ENCODE measurements at places on chromosomes 1 and 21. TPM values are rescaled to one million over a fixed set of nuclear protein-coding genes. Genes with fewer than 3 reads are reported as not detected.

Gene OPTC
- not detected for polyA plus RNA-seq

Gene SLC2A5
- 0.86 TPM for polyA plus RNA-seq

DNA sequence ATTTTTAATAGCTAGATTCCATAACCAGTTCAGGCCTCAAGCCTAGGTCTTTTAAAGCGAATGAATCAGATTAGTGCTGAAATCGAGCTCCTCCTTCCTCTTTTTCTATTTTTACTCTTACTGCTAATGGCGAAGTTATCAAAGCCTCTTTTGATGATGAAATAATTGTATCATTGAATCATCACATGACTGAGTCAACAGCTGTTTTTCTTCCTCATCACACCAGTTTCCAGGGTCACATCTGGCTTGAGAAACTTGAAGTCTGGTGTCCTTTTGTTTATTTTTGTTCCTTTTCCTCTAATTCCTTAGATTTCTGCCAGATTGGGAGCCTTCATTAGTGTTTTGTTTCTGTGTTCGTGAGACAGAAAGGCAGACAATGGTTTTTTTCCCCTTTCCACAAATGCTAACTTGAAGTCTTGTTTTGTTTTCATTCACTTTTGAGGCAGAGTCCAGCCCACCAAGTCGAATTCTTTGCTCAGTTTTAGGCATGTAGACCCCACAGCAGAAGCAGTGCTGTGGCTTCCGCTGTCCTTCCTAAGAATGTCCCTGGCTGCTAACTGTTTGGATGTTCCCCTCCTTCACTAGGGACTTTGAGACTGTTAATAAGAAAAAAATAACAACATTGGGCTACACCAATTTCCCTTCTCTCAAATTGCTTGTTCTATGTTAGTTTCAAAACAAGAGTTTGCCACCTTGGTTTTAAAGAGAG, 51.9 kb upstream of the FMOD start:
- DNase-seq: no peak

Gene HSPB7
- polyA plus RNA-seq: 3.9 TPM

Gene AGBL4
- polyA plus RNA-seq: 1.1 TPM
